ENCODE measurements at places on chromosomes 4 and X.

GRCh38 chr4:78057600-78058550, 752 bp downstream of the FRAS1 start:
- DNase-seq: peak; percentile 16

GRCh38 chr4:99857307-99857706, 36.9 kb downstream of the LAMTOR3 start:
- no peak for DNase-seq

- DNase-seq: no peak
These were observed 668.5 kb downstream of the PCDH18 start for GRCh38 chr4:136863756-136864155.

- DNase-seq: no peak
These were observed 4.0 kb upstream of the ZFX start for GRCh38 chrX:24145303-24146186.
